ENCODE measurements at places on chromosomes 6 and 20. TPM values are rescaled to one million over a fixed set of nuclear protein-coding genes. Genes with fewer than 3 reads are reported as not detected.

The CEP57L1 gene
- total RNA-seq: 26.4 TPM

- H3K4me3 ChIP-seq: no peak overlapping the region
- no peaks in the 10 kb centered on the region for H3K4me1 ChIP-seq
- DNase-seq: no peak
- H3K36me3 ChIP-seq: no peaks in the 10 kb centered on the region
These were observed 266.4 kb downstream of the HAO1 start for GRCh38 chr20:7673841-7674240.

DNA sequence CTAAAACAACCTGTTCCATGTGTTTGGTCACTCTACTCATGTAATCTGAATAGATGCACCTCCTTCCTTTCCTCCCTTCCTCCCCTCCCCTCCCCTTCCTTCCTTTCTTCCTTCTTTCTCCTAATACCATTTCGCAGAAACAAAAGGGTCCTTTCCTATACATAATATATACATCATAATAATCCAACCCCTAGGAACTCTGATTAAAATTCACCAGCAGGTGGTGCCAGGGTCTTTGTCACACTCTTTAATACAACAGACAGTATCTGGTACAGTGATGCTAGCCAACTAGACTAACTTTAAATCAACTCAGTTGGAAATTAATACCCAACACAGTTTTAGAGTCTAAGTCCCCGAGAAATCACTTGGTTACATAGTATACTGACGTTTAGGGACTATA is 181.2 kb upstream of the SHLD1 start:
- H3K27me3 ChIP-seq: no peaks in the 10 kb centered on the region
- H3K27ac ChIP-seq: no peak overlapping the region
- H3K36me3 ChIP-seq: peaks cover 4% of the 10 kb centered on the region
- H3K4me1 ChIP-seq: no peaks in the 10 kb centered on the region
- DNase-seq: peak; percentile 71
- H3K4me3 ChIP-seq: no peak overlapping the region

- peaks cover 2% of the 10 kb centered on the region for H3K27me3 ChIP-seq
- peaks cover 5% of the 10 kb centered on the region for H3K4me1 ChIP-seq
- no peak for DNase-seq
- no peaks in the 10 kb centered on the region for H3K36me3 ChIP-seq
- no peak overlapping the region for H3K27ac ChIP-seq
- no peak overlapping the region for H3K4me3 ChIP-seq
These were observed 6.9 kb downstream of the OLIG3 start for GRCh38 chr6:137487181-137487868.

GRCh38 chr20:4299773-4300172 is 284.4 kb upstream of the RNF24 start:
- no peaks in the 10 kb centered on the region for H3K4me1 ChIP-seq
- no peaks in the 10 kb centered on the region for H3K36me3 ChIP-seq
- no peak for DNase-seq
- no peaks in the 10 kb centered on the region for H3K27me3 ChIP-seq

- no peaks in the 10 kb centered on the region for H3K36me3 ChIP-seq
- H3K4me3 ChIP-seq: no peak overlapping the region
These were observed 11.1 kb upstream of the ADIG start for GRCh38 chr20:38569747-38570525.

GRCh38 chr6:111700135-111700690 is 94.5 kb upstream of the TRAF3IP2 start:
- H3K4me3 ChIP-seq: no peak overlapping the region
- no peaks in the 10 kb centered on the region for H3K27me3 ChIP-seq
- no peak for DNase-seq
- H3K27ac ChIP-seq: no peak overlapping the region
- no peaks in the 10 kb centered on the region for H3K36me3 ChIP-seq
- H3K4me1 ChIP-seq: peaks cover 9% of the 10 kb centered on the region

DNA sequence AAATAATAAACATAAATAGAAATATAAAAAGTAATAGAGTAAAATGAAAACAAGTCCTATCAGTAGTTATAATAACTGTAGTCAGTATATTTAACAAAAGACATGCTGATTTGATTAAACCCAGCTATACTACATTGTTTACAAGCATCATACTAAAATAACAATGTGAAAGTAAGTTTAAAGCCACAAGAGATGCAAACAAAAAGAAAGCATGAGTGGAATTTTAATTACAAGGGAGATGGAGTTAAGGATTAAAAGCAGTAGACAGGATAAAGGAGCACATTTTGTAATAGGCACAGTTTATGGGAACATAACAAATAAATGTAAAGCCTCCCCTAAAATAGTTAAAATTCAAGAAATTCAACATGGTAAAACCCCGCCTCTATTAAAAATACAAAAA is 41.5 kb downstream of the SENP6 start:
- no peaks in the 10 kb centered on the region for H3K36me3 ChIP-seq
- H3K27me3 ChIP-seq: no peaks in the 10 kb centered on the region
- H3K4me1 ChIP-seq: no peaks in the 10 kb centered on the region
- H3K4me3 ChIP-seq: no peak overlapping the region

The FAM184A gene
- total RNA-seq: 5.7 TPM

The ANKRD6 gene
- 22.8 TPM for total RNA-seq

DNA sequence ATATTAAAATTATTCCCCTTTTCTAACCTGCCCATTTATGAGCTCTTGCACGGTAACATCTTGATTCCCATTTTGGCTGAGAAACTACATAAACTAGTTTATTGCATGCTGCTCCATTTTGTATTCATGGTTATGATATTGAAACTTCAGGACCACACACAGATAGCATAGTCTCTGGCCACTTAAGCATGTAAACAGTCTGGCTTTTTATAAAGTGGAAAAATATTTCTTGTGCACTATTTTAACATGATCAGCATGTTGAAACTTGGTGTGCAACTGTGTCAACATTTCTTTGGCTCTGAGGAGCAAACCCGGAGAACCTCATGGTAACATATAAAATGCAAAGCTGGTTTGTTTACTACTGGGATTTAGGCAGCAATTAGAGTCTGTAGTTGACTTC is 70.7 kb downstream of the SLX4IP start:
- no peak for DNase-seq
- peaks cover 82% of the 10 kb centered on the region for H3K4me1 ChIP-seq
- peak overlapping the region; percentile 62 for H3K27ac ChIP-seq
- H3K4me3 ChIP-seq: no peak overlapping the region
- H3K27me3 ChIP-seq: no peaks in the 10 kb centered on the region

DNA sequence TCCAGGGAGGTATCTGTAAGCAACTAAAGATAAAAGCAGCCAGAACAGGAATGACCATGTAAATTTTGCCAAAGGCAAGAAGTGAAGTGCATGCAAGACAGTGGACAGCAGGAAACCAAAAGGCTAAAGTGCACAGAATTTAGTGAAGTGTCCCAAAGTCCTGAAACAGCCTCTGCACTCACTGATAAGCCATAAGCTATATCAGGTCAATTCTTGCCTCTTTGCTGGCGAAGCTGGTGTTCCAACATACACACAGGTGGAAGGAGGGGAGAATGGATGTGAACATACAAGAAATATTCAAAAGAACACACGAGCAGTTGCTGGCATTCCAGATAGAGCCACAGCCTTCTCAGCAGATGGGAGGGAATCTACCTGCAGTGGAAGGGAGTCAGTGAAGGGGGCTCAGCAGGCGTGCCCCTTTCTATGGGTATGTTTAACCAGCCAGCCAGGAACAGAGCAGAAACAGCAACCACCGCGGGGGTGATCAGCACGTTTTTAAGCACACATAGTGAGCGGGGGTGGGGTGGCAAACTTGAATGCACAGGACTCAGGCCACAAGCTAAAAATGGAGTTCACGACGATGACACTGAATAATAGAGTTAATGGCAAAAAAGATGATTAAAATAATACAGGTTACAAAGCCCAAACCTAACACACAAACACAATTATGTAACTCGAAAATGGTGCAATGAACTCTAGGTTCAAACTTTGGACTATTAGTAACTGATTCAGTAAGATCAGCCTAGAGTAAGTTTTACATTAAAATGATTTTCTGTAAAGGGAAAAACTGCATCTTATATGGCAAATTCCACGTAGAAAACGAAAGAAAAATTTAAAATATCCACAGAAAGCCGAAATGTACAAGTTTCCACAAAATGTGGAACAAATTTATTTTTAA is 1.2 kb downstream of the ECI2 start:
- no peaks in the 10 kb centered on the region for H3K27me3 ChIP-seq
- peak overlapping the region; percentile 97 for H3K27ac ChIP-seq
- peak overlapping the region; percentile 77 for H3K4me3 ChIP-seq
- H3K4me1 ChIP-seq: peaks cover 23% of the 10 kb centered on the region
- peak; percentile 25 for DNase-seq

The SIRPB2 gene
- total RNA-seq: 5.4 TPM

DNA sequence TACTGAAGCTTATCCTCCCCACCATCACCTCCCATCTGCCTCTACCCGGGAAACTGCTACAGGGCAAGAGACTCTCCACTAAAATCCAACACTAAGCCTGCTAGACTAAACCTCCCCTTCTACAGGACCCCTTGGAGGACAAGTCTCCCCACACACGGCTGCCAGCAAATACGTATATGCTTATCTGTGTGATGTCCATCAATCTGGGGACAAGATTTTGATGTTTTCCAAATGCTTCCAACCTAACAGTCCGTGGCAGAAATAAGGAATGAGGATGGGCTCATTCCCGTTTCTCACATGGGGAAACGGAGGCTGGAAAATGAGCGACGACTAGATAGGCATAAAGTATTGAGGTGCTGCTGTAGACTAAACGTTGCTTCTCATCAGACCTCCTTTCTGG is 1.8 kb downstream of the KCNK5 start:
- peaks cover 79% of the 10 kb centered on the region for H3K4me1 ChIP-seq
- no peaks in the 10 kb centered on the region for H3K36me3 ChIP-seq
- H3K4me3 ChIP-seq: peak overlapping the region; percentile 65
- H3K27me3 ChIP-seq: no peaks in the 10 kb centered on the region
- H3K27ac ChIP-seq: peak overlapping the region; percentile 87

GRCh38 chr6:117512987-117513573 is 30.6 kb downstream of the DCBLD1 start:
- H3K4me3 ChIP-seq: no peak overlapping the region
- H3K27me3 ChIP-seq: no peaks in the 10 kb centered on the region
- H3K4me1 ChIP-seq: no peaks in the 10 kb centered on the region
- H3K27ac ChIP-seq: no peak overlapping the region
- H3K36me3 ChIP-seq: no peaks in the 10 kb centered on the region

GRCh38 chr6:2739335-2739734 is 11.4 kb downstream of the MYLK4 start:
- no peak overlapping the region for H3K4me3 ChIP-seq
- H3K27me3 ChIP-seq: no peaks in the 10 kb centered on the region
- no peak overlapping the region for H3K27ac ChIP-seq
- H3K36me3 ChIP-seq: no peaks in the 10 kb centered on the region
- H3K4me1 ChIP-seq: no peaks in the 10 kb centered on the region

GRCh38 chr6:47485491-47486135 is 8.0 kb downstream of the CD2AP start:
- H3K4me3 ChIP-seq: no peak overlapping the region
- H3K4me1 ChIP-seq: peaks cover 10% of the 10 kb centered on the region
- DNase-seq: no peak
- H3K27me3 ChIP-seq: no peaks in the 10 kb centered on the region
- no peak overlapping the region for H3K27ac ChIP-seq

The HLA-DRA gene
- 620 TPM for total RNA-seq

DNA sequence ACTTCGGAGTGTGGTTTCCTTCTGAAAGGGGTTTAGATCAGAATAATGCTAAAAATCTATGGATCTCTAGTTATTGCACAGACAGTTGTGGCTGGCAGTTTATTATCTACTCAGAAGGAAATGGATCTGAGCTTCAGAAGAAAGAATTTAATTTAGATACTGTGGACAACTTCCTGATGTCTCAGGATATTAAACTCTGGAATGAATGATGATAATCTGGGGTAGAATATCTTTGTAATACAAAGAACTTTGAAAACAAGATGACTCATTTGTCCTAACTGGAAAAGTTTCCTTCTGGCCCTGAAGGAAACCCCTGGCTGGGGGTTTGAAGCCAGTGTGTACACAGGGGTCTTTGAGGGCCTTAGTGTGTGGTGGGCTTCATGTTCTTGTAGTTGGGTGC is 78.0 kb downstream of the EDN3 start:
- no peaks in the 10 kb centered on the region for H3K4me1 ChIP-seq
- no peaks in the 10 kb centered on the region for H3K27me3 ChIP-seq
- no peak overlapping the region for H3K4me3 ChIP-seq
- DNase-seq: no peak
- no peaks in the 10 kb centered on the region for H3K36me3 ChIP-seq

GRCh38 chr6:106138151-106138550 is 52.0 kb downstream of the PRDM1 start:
- H3K4me1 ChIP-seq: peaks cover 3% of the 10 kb centered on the region
- no peak overlapping the region for H3K27ac ChIP-seq
- no peak for DNase-seq

The NFATC2 gene
- 11.5 TPM for total RNA-seq

The POU5F1 gene
- 9.8 TPM for total RNA-seq

DNA sequence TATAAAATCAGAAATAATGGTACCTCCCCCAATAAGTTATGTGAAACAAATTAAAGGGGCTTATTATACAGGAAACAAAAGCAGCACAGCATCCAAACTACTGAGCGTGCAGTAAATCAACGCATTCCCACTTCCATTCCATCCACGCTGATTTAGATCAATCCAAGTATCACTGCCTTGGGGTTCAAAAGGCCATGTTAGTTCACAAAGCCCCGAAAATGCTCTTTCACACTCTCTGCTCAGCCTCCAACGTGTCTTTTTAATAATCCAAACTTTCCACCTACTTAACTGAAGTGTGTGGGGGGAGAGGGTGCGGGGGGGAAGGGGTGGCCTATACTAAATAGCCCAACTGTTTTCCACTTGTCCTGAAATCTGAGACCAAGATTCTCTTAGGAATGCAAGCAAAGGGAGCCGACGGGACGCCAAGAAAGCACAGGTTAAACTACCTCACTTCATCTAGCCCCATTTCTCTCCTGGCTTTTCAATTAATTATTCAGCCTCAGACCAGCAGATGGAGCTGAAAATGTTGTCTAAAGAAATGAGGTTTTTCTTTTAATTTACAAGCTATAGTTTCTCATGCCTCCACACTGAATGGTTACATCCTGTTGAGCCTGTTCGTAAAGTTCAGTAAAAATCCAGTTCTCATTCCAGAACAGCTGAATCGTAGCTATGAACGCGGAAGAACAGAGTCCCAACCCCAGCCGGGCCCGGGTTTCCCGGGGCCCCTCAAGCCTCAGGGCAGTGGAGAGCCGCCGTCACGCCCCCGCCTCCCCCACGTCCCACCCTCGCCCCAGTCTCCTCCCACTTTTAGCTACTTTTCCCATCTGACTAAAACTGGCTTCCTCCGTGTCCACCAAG is 1.0 kb upstream of the NXT1 start:
- peak overlapping the region; percentile 98 for H3K27ac ChIP-seq
- H3K4me1 ChIP-seq: peaks cover 4% of the 10 kb centered on the region
- H3K36me3 ChIP-seq: no peaks in the 10 kb centered on the region
- no peaks in the 10 kb centered on the region for H3K27me3 ChIP-seq

GRCh38 chr20:51531141-51531710 is 11.3 kb downstream of the NFATC2 start:
- H3K36me3 ChIP-seq: no peaks in the 10 kb centered on the region
- H3K4me3 ChIP-seq: no peak overlapping the region

GRCh38 chr6:132412656-132413498 is 11.6 kb upstream of the MOXD1 start:
- no peak overlapping the region for H3K4me3 ChIP-seq
- DNase-seq: no peak
- no peaks in the 10 kb centered on the region for H3K4me1 ChIP-seq
- H3K27me3 ChIP-seq: no peaks in the 10 kb centered on the region
- H3K36me3 ChIP-seq: no peaks in the 10 kb centered on the region

The LAMA2 gene
- 203 TPM for total RNA-seq
